ENCODE measurements at places on chromosomes 3 and 15.
A peak's percentile ranks its signal among the peaks of the same experiment; 100 is the strongest.

GRCh38 chr3:133962849-133963248 is 66.9 kb downstream of the SLCO2A1 start:
- DNase-seq: no peak

DNA sequence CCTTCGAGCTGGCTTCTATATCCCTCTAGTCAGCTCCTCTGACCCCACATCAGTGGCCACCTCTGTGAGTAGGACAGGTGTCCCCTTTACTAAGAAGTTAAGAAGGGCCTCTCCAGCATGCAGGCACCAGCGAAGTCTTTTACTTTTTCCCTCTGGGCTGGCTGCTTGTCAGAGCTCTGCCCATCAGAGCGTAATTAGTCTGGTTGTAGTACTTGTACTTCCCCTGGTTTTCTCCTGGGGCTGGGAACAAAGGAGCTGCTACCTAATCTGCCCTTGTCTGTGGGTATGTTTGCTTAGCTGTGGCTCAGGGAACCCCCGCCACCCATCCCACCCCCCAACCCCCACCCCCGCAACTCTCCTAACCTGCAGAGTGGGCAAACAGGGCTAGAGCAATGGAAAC is 27.4 kb upstream of the ALPK3 start:
- DNase-seq: no peak

- peak; percentile 26 for DNase-seq
Measured at GRCh38 chr3:57757642-57758297, 1.7 kb downstream of the SLMAP start.

DNA sequence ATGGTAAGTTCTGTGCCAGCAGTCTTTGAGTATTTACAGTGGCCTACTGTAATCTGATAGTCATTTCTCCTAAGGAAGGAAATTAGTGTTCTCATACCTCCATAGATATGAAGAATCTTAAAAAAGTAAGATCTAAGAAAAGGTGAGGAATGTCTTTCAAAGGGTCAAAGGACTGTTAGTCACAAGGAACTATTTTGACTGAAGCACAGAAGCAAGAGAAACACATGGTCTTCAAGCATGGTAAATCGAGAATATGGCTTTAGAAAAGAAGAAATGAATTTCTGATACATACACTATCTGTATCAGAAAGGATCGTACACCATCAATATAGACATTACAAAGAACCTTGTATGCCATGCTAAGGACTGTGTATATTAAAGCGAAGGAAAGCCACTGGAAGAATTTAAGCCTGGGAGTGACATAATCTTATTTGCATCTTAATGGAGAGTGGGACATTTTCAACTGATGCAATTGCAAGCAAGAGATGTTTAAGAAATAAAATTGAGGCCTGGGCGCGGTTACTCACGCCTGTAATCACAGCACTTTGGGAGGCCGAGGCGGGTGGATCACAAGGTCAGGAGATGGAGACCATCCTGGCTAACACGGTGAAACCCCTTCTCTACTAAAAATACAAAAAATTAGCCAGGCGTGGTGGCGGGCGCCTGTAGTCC is 5.5 kb upstream of the ACAP2 start:
- DNase-seq: no peak

DNA sequence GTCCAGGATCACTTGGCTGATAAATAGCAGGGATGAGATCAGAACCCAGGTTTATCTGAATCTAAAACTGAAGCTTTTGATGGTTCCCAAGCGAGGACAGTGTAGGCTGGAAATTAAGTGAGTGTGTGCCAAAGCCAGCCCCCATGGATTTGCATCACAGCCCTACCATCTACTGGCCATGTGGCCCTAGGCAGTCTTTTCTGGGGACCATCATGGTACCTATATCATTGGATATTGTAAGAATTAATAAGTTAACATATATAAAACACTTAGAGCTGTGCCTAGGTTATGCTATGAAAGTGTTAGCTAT is 32.8 kb upstream of the SSR3 start:
- DNase-seq: no peak

GRCh38 chr3:61803983-61804382 is 242.6 kb downstream of the PTPRG start:
- DNase-seq: no peak

- no peak for DNase-seq
Measured at GRCh38 chr15:87575896-87576473, 680.6 kb downstream of the NTRK3 start.
